ENCODE measurements at places on chromosomes 12 and 14.

DNA sequence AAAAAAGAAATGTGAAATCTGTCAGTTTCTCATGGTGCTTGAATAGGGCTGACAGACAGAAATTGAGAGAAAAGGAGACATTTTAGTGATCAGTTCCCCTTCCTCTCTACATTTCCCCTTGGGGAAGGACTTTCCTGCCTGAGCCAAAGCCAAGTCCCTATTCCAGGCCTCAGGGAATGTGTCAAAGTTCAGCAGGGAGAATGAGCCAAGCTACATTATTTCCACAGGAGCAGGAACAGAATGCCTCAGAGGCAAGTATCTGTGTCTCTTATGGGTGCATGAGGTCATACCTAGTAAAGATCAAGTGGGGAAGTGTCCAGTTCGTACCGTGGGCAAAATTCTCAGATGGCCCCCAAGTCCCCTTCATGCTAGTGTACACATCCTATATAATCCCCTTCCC, 68.6 kb downstream of the IQSEC3 start:
- no peak for DNase-seq

DNA sequence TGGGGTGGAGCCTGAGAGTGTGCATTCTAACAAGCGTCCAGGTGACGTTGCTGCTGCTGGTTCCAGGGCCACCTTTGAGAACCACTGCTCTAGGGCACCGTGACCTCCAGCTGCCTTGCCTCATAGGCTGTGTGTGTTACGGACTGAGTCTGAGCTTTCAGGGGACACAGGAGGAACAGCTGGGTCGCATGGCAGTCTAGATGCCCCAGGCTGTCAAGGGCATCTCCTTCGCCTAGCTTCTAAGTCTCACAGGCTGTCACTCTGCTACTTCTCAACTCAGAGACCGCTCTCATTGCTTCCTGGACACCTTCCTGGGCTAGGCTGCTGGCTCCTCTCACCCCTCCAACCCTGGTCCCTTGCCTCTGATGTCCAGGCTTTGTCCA, 965 bp downstream of the KRT73 start:
- no peak for DNase-seq

DNA sequence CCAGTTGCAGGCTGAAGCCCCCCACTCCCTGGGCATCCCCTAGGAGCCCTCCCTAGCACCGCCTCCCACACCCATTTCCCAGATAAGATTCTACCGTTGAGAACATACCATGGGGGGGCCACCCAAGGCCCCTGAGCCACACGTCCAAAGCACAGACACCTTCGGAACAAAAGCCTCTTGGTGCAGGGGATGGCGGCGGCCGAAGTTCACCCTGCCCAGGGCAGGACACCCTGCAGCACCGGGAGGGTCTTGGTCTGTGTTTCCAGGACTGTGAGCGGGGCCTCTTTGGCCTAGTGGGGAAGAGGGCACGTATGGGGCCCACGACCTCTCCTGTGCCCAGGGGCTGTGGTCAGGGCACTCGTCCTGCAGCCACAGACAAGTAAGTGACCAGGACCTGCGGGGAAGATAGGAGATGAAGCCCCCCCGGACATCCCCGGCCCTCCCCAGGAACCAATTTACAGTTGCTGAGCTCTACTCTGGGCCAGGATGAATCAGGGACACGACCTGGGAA, 154.3 kb upstream of the C14orf180 start:
- DNase-seq, result no peak

GRCh38 chr12:101097829-101098580, 112.0 kb downstream of the SLC5A8 start:
- no peak for DNase-seq

- DNase-seq, result no peak
Observed at GRCh38 chr14:72462056-72462455, 431.8 kb downstream of the DPF3 start.

DNA sequence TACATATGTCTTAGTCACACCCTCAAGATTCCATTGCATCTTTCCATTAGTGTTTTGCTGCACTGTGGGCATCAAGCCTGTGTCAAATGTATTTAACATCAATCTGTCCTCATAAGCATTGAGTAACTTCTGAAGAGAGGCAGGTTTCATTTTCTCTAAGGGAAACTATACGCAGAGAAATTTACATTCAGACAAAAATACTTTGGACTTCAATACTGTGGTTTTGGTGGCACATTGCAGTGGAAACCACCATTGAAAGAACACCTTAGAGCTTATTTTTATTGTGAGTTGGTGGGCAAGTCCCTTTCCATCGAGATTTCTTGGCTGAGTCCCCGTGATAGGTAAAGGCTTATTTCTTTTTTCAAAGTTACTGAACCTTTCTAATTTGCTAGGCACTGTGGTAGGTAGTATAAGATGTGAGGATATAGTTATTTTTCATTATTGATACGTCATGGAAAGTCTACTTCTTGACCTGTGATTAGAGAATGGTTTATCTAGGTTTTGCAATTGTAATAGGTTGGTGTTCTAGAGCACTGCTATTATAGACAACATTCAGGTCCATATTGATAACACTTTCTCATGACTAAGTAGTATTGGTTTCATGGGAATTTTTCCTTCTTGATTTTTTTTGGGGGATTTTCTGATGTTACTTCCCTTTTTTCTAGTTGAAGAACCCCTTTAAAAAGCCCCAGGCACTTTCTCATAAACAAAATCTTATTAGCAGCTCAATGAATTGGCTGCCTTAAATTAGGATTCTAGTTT, 81.9 kb downstream of the CFAP54 start:
- no peak for DNase-seq

DNA sequence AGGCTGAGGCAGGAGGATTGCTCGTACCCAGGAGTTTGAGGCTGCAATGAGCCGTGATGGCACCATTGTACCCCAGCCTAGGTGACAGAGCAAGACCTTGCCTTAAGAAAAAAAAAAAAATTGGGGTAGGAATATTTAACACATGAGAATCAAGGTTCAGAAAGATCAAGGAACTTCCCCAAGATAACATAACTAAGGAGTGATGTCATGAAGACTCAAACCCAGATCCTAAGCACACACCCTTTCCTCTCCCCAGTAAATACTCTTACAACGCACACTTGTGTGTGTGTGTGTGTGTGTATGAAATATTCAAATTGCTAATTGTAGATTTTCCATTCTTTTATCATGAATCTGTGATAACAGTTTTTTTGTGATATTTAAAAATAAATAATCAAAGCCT, 90.6 kb upstream of the NUDT4 start:
- no peak for DNase-seq

GRCh38 chr14:35338731-35339405, 46.7 kb downstream of the PSMA6 start:
- DNase-seq, result no peak

DNA sequence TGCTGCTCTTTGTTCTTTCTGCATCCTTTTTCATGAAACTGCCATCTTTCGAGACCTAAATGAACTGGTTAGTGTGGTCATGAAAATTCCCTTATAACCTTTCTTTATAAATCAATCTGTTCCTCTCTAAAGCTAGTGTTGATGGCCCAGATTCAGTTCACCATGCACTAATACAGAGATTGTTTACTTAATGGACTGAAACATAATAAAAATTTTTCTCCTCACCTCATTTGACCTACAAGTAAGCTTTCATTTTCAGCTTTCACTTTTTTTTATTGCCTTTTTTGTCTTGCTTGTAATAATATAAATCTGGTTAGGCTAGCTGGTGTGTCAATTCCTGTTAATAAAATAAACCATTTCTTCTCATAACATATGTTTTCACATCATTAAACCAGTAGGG, 183.8 kb downstream of the CCDC59 start:
- no peak for DNase-seq

GRCh38 chr12:37546901-37547475, 769.6 kb upstream of the ALG10B start:
- no peak for DNase-seq

DNA sequence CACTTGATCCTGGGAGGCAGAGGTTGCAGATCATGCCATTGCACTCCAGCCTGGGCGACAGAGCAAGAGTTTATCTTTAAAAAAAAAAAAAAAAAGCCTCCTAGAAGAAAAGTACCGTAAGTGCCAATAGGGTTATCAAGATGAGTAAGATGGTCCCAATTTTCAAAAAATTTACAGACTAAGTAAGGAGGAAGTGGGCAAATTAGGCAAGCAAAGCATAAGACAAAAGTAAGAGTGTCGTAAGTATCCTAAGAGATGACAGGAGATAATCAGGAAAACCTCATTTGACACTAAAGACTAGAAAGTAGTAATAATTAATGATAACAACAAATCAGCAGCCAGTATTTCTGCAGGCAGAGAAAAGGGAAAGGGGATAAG, 12.2 kb downstream of the PYM1 start:
- DNase-seq, result no peak

DNA sequence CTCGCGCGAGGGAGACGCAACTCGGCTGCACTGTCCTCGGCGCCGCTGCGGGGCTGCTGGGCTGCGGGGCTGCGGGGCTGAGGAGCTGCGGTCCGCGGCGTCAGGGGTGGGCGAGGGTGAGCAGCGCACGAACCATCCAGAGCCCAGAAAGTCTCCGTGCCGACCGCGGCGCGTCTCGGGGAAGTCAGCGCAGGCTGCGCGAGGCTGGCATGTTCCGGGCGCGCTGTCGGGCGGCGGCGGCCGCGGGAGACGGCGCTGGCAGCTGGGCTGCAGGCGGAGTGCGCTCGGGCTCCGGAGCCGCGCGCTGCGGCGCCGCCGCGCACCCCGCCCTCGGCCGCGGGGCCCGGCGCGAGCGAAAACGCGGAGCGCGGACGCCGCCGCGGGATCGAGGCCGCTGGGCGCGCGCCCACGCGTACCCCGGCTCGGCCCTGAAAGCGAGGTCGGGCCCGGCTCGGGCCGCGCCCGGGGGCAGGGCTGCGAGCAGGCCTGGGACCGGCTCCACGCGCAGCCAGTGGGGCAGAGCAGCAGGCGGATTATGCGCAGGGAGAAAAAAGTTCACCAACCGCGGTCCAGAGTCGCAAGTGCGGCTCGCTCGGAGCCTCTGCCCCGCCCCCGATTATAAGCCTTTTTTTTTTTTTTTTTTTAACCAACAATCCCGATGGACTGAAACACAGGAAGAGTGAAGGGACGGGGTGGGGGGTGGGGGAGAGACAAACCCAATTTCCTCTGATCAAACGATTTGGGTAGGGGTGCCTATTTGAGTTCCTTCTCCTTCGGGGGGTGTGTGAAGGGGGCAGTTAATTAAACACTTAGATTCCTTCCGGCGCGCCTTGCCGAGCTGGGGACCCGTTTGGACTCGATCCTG, at the start of gene PRICKLE1:
Gene PRICKLE1 (minus strand): TSS at position 282 of the 865 bp plus-strand sequence. CDS start 117,230 bp downstream, outside the sequence.
- DNase-seq, result no peak

GRCh38 chr14:104390221-104390931, 189.2 kb upstream of the C14orf180 start:
- DNase-seq, result no peak

- DNase-seq, result no peak
Observed at GRCh38 chr12:89349814-89350213, 2.5 kb downstream of the DUSP6 start.

GRCh38 chr12:38823738-38824137, 81.7 kb downstream of the CPNE8 start:
- no peak for DNase-seq

All from CD4-positive, alpha-beta T cell treated with Interleukin-4 for 1 hour (primary cell).